ENCODE measurements at places on chromosomes 4 and X.

- no peak for DNase-seq
These were observed 48.0 kb upstream of the NAP1L5 start for GRCh38 chr4:88745581-88746163.

DNA sequence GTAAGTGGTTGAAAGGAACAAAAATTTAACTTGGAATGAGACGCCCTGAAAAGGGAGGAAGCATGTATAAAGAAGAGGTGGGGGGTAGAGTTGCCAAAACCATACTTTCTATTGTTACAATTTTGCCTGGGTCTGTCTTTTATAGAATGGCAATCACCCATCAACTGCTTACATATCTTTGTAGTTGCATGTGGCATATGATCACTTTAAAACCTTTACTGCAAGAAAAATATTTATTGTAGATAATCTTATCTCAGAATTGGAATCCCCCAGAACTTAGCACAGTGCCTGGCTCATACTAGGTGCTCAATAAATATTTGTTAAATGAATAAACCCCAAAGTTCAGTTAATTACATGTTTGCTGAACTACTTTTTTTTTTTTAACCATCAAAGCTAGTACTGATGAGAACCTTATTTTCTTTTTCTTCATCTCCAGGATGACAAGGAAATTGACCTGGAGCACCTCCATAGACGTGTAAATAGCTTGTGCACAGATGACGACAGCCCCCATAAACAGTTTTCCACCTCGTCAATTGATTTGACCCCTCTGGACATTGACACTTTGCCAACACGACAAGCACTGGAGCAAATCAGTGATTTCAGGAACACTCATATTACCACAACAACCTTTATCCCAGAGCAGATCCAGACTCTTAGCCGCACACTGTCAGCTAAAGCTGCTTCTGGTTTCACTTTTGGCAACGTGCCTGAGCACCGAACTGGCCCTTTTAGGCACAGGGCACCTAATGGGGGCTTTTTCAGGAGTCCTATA, 56.7 kb upstream of the ATOH1 start:
- no peak for DNase-seq

DNA sequence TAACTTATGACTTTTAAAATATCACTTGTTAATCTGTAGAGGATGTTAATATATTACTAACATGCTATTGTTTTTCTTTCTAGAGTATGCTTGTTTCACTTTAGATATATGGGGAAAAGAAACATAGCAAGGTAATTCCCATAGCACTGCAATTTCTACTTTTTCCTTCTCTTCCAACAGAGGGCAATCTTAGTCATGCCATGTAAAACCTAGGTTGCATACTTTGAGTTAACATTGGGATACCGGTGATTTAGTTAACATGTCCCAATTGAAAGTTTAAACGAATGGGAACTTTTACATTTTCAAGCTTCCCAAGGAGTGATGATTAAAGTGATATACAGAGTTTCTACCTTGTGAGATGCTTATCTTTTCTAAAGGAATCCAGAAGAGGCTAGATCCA, 89.4 kb upstream of the IL13RA1 start:
- DNase-seq, result peak; percentile 14

DNA sequence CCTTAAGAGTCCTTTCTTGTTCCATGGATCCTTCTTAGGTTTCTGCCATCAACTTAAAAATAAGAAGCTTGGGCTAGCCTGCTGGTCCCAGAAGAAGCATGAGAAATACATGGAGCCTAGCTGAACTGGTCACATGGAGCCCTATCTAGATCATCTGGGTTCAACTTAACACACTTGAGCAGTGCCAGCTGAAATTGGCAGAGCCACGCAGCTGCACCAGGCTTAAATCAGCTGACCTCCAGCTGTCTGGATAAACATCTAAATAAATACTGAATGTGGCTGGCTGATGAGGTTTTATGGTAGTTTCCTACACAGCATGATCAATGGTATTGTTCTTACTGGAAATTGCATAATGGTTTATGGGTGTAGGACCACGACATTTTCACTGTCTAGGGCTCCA, 598.4 kb upstream of the FAM241A start:
- DNase-seq, result no peak

DNA sequence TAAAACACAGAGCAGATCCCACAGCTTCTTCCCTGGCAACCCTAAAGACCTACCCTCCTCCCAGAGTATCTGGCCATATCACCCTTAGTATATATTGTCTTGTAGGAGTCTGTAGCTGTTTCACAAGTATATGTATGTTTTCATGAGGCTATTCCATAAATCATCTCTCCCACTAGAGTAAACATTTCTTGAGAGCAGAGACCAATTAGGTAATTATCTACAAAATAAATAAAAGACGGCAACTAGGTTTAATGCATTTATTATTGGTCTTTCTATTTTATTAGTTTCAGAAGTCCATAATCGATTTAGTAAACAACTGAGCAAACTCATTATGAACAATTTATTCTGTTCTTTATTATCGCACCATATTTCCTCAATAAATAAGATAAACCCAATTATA, 7.0 kb downstream of the ACOT9 start:
- no peak for DNase-seq

GRCh38 chr4:103097112-103097511, 2.5 kb downstream of the BDH2 start:
- no peak for DNase-seq

GRCh38 chrX:13009273-13009672, 34.4 kb downstream of the TMSB4X start:
- no peak for DNase-seq

- DNase-seq, result no peak
These were observed 88.6 kb downstream of the SHROOM3 start for GRCh38 chr4:76523593-76523992.

DNA sequence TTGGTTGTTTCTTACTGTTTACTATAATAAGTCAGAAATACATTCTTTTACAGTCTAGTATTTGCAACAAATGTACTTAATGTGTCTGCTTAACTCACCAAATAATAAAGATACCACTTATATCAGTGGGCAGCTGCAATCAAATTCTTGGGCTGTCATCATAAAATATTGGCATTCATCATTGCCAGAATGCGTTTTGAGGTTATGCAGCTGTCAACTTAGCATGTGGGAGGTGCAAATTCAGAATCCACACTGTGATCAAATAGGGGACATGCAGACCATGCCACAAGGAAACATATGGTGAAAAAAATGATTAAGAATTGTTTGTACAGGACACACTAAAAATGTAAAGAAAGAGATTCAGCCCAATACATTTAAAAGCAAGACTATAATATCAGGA, 86.5 kb downstream of the HCCS start:
- no peak for DNase-seq

DNA sequence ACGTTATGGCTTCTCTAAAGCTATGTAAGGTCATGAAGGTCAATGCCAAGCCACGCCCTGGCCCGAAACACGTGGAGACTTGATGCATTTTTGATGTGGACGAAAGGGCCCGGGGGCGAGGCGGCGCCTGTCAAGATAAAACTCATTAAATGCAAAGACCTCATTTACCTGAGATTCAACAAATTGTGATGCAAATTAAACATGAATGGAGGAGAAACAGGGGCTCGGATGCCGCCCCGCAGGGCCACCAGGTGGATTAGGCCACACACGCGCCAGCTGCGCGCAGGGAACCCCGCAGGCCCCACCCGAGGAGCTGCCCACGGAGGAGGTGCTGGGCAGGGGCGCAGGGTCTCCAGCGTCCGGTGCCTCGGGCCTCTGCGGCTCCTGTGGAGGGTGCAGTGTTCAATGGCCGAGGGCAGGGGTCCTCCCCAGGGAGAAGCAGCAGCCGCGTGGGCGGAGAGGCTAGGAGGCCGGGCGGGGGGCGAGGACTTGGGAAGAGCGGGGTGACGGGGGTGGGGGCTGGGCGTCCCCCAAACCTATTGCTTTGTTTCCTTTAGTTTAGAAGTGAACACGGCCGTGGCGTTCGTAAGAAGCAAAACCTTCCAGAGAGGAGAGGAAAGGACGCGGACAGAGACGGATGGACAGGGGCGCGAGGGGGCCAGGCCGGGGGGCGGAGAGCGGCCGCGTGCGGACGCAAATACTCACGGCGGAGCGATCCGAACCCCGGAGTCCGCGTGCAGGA, 40.4 kb downstream of the CPLX1 start:
- DNase-seq, result no peak

- no peak for DNase-seq
These were observed 403.7 kb downstream of the IL15 start for GRCh38 chr4:142040043-142040442.

- no peak for DNase-seq
These were observed 28.9 kb upstream of the LRBA start for GRCh38 chr4:151043803-151044515.

- DNase-seq, result no peak
These were observed 72.5 kb downstream of the EVC2 start for GRCh38 chr4:5635826-5636195.

GRCh38 chrX:41789374-41789773, 65.4 kb downstream of the GPR82 start:
- DNase-seq, result no peak

All from NCI-H460 (cell line).